ENCODE measurements at places on chromosomes 13 and 19. TPM values are rescaled to one million over a fixed set of nuclear protein-coding genes. Genes with fewer than 3 reads are reported as not detected.
A peak's percentile ranks its signal among the peaks of the same experiment; 100 is the strongest.

Gene CYP2S1
- 6.8 TPM for total RNA-seq

Gene PIK3R2
- total RNA-seq: 61.8 TPM

Gene SOX21
- total RNA-seq: not detected

- no peak overlapping the region for H3K4me3 ChIP-seq
- no peak overlapping the region for H3K27ac ChIP-seq
- peaks cover 19% of the 10 kb centered on the region for H3K4me1 ChIP-seq
- no peaks in the 10 kb centered on the region for H3K36me3 ChIP-seq
These were observed 6.0 kb downstream of the EHD2 start for GRCh38 chr19:47719047-47719859.

DNA sequence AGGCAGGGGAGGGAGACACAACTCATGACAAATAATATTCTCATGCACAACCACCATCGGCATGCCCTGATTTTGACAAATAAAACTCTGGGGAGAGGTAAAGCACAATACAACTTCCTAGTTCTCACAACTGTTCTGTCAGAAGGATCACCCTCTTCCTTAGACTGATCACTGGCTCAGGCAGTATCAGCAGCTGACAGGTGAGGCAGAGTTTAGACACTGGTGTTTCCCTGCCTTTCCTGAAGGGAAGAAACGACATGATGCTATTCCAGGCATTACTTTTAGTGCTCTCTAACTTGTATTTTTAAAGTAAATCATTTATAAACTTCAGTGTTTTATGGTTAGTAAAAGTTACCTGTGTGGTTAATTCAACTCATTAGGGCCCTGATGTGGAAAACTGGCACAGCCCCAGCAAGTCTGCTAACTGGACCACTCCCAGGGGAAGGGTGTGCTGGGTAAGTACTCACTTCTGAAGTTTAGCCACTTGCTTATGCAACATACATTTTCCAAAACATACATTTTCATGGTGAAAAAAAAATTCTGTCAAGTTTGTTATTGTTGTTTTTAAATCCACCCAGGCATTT is 82.8 kb downstream of the CRYL1 start:
- H3K4me3 ChIP-seq: no peak overlapping the region
- H3K27ac ChIP-seq: no peak overlapping the region
- no peak for DNase-seq
- no peaks in the 10 kb centered on the region for H3K36me3 ChIP-seq
- H3K27me3 ChIP-seq: no peaks in the 10 kb centered on the region

DNA sequence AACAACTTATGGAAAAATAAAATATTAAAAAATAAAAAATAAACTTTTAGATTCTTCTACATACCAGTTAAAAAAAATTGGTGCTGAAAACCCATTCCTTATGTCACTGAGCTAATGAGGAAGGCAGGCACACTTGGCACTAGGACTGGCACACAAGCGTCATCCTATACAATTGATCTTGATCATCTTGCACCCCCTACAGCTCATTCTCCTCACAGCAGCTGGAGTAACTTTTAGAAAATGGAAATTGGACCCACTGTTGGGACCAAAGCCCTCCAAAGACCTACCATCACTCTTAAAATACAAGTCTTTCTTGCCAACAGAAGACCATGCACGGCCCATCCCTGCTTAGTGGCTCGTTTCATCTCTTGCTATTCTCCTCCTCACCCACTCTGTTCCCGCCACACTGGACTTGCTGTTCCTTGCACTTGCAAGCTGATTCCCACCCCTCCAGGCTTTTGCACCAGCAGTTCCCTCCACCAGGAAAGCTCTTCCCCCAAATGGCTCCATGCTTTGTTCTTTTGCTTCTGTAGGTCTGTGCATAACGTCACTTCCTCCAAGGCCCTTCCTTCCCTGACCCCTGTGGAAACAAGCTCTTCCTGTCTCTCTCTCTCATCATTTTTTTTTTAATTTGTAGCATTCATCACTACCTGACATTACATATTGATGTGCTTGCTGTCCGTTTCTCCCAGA is 11.6 kb downstream of the CTU1 start:
- H3K27ac ChIP-seq: no peak overlapping the region
- DNase-seq: peak; percentile 12
- no peaks in the 10 kb centered on the region for H3K4me1 ChIP-seq
- no peaks in the 10 kb centered on the region for H3K36me3 ChIP-seq

GRCh38 chr13:112446867-112447266 is 70.7 kb downstream of the SPACA7 start:
- no peak for DNase-seq
- no peaks in the 10 kb centered on the region for H3K4me1 ChIP-seq
- H3K4me3 ChIP-seq: no peak overlapping the region
- no peak overlapping the region for H3K27ac ChIP-seq
- H3K36me3 ChIP-seq: no peaks in the 10 kb centered on the region

DNA sequence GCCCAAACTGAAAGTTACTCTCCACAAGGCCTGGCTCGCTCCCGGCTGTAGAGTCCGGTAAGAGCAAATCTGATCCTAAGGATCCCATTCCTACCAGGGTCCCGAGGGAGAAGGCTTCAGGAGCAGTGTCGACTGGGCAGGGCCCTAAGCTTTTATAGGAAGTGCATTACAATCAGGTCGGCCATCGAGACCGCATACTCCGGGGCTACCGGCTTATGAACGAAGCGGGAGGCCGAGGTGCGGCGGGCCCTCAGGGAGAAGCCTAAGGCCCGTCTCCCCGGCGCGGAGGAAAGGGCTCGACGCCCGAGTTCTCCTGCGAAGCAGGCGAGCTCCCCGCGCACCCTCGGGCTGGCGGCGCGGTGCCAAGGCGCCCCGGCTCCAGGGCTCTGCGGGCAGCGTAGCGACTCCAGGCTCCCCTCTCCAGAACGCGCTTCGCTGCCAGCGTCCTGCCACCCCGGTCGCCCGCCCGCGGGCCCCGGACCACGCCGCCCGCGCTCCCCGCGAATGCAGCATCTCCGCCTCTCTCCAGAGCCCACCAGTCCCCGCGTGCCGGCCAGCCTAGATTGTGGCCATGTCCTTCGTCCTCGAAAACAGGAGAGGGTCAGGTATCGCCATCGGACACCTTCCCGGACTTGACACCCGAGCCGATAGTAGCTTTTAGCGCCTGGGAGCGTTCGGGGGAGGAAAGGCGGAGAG is 1.4 kb downstream of the EFNB2 start:
- H3K27ac ChIP-seq: peak overlapping the region; percentile 83
- H3K27me3 ChIP-seq: no peaks in the 10 kb centered on the region
- H3K4me3 ChIP-seq: peak overlapping the region; percentile 72
- 0 out of 2 replicates have a peak, but pooled peaks cover 6% of the 10 kb centered on the region for H3K36me3 ChIP-seq

DNA sequence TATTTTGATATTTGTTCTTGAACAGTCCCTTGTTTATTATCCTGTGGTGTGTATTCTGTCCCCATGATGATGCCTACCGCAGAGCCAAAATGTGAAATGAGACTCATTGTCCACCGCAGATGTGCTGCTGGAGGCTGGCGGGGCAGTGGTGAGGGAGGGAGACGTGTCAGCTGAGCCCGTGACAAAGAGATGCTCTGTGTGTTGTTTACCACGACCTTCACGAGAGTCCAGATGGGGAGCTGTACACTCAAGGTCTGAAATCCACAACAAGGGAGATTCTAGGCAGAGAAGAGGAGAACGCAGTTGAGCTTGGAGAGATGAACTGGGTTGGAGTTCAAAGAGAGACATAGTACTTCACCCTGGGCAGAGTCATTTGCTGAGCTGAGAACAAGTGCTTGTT is 20.8 kb upstream of the AMER2 start:
- H3K36me3 ChIP-seq: no peaks in the 10 kb centered on the region
- H3K27ac ChIP-seq: no peak overlapping the region
- H3K27me3 ChIP-seq: peaks cover 91% of the 10 kb centered on the region
- H3K4me3 ChIP-seq: no peak overlapping the region
- no peak for DNase-seq

DNA sequence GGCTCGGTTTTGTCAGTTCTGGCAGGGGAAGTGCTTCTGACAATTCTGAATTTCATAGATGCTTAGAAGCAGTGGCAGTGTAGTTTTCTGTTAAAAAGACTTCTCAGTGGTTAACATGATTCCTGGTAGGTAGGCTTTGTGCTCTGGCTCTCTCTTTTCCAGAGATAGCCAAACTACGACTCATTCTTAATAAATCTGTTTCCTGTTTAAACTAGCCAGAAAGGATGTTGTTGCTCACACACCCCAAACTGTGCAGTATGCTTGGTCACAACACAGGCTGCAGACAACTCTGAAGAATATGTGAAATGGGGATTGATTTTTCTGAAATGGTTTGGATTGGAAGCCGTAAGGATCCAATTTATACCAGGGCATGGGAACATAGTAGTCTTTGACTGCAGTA is 711.5 kb downstream of the PCDH17 start:
- no peaks in the 10 kb centered on the region for H3K4me1 ChIP-seq
- H3K27ac ChIP-seq: no peak overlapping the region
- DNase-seq: no peak

GRCh38 chr13:73404581-73404980 is 345.8 kb downstream of the KLF5 start:
- no peak overlapping the region for H3K27ac ChIP-seq
- H3K4me3 ChIP-seq: no peak overlapping the region
- peaks cover 18% of the 10 kb centered on the region for H3K4me1 ChIP-seq
- no peaks in the 10 kb centered on the region for H3K36me3 ChIP-seq
- DNase-seq: no peak

- H3K27ac ChIP-seq: no peak overlapping the region
- H3K27me3 ChIP-seq: no peaks in the 10 kb centered on the region
- no peak for DNase-seq
- no peak overlapping the region for H3K4me3 ChIP-seq
- H3K4me1 ChIP-seq: no peaks in the 10 kb centered on the region
These were observed 46.2 kb downstream of the KLF2 start for GRCh38 chr19:16370641-16371391.

- no peaks in the 10 kb centered on the region for H3K36me3 ChIP-seq
- no peak for DNase-seq
- H3K27ac ChIP-seq: no peak overlapping the region
- H3K4me3 ChIP-seq: no peak overlapping the region
- no peaks in the 10 kb centered on the region for H3K27me3 ChIP-seq
These were observed 9.8 kb upstream of the LINGO3 start for GRCh38 chr19:2317756-2318155.

GRCh38 chr13:44763615-44764301 is 187.6 kb upstream of the TSC22D1 start:
- no peaks in the 10 kb centered on the region for H3K36me3 ChIP-seq
- no peak overlapping the region for H3K27ac ChIP-seq
- H3K4me3 ChIP-seq: no peak overlapping the region

All from PC-9 (cell line).